Cortex of kidney (tissue), 1 donor: ENCODE measurements at places on chromosomes 11 and 22.

DNA sequence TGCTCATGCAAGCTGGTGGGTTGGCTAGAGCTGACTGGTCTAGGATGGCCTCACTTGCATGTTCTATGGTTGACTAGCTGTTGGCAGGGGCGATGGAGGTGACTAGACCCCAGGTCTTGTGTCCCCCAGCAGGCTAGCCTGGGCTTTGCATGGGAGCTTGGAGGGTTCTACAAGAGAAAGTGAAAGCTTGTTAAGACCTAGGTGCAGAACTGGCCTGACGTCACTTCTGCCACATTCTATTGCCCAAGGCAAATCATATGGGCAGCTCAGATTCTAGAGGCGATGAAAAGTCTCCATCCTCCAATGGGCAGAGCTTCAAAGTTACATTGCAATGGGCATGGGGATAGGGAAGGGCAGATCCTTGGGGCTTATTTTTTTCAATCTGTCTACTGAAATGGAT, 170.9 kb downstream of the MIAT start:
- no peak for DNase-seq

- DNase-seq, result no peak
Observed at GRCh38 chr22:48279461-48279756, 1517.0 kb downstream of the TBC1D22A start.

DNA sequence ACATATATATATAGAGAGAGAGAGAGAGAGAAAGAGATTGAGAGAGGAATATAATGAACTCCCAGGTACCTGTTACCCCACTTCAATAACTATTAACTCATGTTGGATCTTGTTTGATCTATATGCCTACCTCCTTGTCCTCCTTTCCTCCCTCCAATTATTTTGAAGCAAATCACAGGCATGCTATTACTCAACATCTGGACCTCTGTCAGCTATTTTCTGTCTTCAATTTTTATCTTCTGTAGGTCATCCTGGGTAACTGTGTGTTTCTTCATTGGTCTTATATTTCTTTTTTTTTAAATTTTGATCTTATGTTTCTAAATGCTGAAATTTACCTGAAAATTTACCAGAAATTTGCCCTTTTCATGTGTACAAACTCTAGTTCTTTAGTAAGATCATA, 24.8 kb downstream of the UVRAG start:
- DNase-seq, result no peak

- no peak for DNase-seq
Observed at GRCh38 chr11:109527496-109527895, 105.5 kb downstream of the C11orf87 start.

DNA sequence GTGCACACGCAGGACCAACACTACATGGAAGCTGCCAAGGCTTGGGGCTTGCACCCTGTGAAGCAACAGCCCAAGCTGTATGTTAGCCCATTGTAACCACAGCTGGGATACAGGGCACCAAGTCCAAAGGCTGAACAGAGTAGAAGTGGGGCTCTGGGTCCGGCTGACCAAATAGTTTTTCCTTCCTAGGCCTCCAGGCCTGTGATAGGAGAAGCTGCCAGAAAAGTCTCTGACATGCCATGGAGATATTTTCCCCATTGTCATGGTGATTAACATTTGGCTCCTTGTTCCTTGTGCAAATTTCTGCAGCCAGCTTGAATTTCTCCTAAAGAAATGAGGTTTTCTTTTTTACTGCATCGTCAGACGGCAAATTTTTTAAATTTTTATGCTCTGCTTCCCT, 941.2 kb downstream of the FAM181B start:
- no peak for DNase-seq

GRCh38 chr11:61129639-61130523, 27.6 kb downstream of the CD5 start:
- no peak for DNase-seq

DNA sequence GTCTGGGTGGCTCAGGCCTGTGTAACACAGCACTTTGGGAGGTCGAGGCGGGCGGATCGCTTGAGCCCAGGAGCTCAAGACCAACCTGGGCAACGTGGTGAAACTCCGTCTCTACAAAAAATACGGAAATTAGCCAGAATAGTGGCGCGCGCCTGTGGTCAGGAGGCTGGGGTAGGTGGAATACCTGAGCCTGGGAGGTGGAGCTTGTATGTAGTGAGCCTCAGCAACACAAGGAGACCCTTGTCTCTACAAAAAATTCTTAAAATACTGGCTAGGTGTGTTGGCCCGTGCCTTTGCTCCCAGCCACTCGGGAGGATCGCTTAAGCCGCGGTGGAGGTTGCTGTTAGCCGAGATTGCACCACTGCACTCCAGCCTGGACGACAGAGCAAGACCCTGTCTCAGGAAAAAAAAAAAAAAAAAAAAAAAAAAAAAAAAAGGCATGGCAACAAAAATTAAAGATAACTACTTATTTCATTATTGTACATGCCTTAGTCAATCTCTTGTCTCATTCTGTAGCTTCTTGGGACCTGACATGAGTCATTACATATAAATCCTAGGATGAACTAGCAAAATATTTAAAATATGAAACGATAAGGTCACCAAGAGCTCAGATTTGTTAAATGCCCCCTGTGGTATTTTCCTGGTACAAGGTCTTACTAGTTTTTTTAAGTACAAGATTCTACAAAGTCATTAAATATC, 1.1 kb downstream of the TAF1D start:
- DNase-seq, result no peak

- DNase-seq, result no peak
Observed at GRCh38 chr11:57405271-57405860, 14.9 kb upstream of the PRG2 start.

DNA sequence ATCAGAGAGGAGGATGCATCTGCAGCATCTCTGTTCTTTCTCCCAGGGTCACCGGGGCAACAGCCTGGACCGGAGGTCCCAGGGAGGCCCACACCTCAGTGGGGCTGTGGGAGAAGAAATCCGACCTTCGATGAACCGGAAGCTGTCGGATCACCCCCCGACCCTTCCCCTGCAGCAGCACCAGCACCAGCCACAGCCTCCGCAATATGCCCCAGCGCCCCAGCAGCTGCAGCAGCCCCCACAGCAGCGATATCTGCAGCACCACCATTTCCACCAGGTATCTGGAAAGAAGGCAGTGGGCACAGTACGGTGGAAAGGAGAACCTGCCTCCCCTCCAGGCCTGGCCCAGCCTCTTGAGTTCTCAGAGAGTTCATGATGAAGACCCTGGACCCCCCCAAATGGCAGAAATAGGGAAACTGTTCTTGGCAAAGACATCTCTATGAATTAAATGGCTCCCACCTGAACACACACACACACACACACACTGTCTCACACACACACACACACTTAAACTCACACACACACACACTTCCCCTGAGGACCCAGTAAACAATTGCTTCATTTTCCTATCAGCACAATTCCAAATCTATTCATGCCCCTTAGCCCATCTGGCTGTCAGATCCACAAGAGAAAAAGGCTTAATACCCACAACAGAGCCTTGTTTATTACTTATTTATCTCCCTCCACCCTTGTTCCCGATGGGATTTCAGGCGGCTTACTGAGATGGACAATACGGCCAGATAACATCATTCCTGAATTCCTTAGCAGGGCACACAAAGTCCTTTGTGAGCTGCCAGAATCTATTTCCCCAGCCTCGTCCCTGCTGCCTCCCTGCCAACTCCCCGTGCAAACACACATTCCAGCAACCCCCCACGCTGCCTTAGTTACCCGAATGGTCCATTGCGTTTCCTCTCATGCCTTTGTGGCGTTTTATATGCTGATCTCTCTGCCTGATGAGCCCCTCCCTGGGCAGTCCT, 8.1 kb downstream of the TMA7B start:
- no peak for DNase-seq

DNA sequence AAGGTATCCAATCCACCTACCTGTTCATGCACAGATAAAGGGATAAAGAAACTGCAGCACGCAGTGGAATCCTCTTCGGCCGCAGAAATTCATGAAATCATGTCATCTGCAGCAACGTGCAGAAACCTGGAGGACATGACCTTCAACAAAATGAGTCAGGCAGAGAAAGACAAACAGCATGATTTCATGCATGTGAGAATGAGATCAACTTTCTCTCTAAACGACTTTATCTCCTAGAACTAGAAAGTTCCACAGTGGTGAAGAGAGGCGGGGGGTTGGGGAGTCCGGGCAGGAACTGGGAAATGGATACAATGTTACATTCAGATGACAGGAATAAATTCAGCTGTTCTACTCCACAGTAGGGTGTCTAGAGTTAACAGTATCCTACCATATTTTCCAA, 9.9 kb downstream of the RGL4 start:
- no peak for DNase-seq

DNA sequence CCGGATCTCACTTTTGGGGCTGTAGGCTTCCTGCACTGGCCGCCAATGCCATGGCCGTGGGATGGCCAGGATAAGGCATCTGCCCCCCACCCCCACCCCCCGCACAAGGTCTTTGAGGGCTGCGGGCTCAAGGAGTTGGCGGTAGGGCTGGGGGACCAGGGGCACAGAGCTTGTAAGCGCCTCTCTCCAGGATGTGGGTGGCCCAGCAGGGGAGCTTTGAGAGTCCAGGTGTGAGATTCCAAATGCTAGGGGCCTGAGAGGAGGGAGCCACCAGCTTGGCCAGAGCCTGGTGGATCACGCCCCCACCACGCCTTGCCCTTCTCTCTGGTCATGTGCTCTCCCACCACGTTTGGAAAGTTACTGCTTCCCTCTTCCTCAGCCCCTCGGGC, 5.0 kb downstream of the CD81 start:
- no peak for DNase-seq

- no peak for DNase-seq
Observed at GRCh38 chr11:17831228-17831627, 96.6 kb downstream of the KCNC1 start.
